Right ventricle myocardium inferior (tissue), 1 donor: ENCODE measurements at places on chromosomes 4 and X. TPM values are rescaled to one million over a fixed set of nuclear protein-coding genes. Genes with fewer than 3 reads are reported as not detected.

- no peak for DNase-seq
Measured at GRCh38 chrX:52988985-52989917, 30.9 kb upstream of the FAM156A start.

DNA sequence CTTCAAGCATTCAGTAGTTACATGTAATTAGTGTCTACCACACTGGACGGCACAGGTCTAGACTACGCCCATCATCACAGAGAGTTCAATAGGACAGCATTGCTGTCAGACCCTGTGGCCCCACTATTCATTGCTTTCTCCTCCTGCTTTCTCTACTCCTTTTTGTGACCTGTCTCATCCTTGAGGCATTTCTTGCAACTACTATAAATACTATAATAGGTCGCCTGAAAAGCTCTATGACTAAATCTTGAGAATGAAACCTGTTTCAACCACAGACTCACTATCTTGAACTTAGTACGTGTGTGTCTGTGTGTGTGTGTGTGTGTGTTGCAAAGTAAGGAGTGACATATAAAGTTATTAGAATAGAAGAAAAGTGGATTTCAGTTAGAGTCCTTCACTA, 252.9 kb upstream of the KLF3 start:
- no peak for DNase-seq

GRCh38 chr4:86220121-86220520, 139.7 kb downstream of the MAPK10 start:
- no peak for DNase-seq

- DNase-seq, result peak; percentile 46
Measured at GRCh38 chr4:7294176-7294756, 101.9 kb downstream of the SORCS2 start.

PLP1 gene
- total RNA-seq, result 11.4 TPM

BMP3 gene
- total RNA-seq, result not detected
